CD8-positive, alpha-beta memory T cell (primary cell): ENCODE measurements at places on chromosomes 7 and 10.

GRCh38 chr10:46033602-46034011 lies 3.2 kb upstream of the NCOA4 start:
- no peak for DNase-seq

- no peak for DNase-seq
Observed at GRCh38 chr7:74115326-74115725, 31.7 kb downstream of the LIMK1 start.

GRCh38 chr10:55800602-55801352 lies 560.3 kb downstream of the ZWINT start:
- no peak for DNase-seq

DNA sequence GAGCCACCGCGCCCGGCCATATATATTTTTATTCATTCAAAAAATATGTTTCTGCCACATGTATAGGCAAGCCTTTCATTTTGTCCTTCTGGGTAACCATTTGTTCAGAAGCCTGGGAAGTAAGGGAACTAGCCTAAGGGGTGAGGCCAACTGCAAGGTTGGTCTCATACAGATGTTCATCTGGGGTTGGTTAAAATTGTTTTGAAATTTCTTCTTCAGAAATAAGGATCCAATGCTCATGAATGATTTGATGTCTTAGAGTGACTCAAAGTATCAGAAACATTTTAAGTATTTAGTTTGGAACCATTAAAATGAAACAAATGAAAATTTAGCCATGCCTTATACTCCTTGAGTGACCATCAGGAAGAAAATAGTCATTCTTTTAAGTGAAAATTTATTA lies 397.2 kb downstream of the SUGCT start:
- no peak for DNase-seq

GRCh38 chr10:14543046-14543903 lies 212.6 kb upstream of the FRMD4A start:
- no peak for DNase-seq

GRCh38 chr10:63547628-63548360 lies 26.6 kb downstream of the REEP3 start:
- no peak for DNase-seq

DNA sequence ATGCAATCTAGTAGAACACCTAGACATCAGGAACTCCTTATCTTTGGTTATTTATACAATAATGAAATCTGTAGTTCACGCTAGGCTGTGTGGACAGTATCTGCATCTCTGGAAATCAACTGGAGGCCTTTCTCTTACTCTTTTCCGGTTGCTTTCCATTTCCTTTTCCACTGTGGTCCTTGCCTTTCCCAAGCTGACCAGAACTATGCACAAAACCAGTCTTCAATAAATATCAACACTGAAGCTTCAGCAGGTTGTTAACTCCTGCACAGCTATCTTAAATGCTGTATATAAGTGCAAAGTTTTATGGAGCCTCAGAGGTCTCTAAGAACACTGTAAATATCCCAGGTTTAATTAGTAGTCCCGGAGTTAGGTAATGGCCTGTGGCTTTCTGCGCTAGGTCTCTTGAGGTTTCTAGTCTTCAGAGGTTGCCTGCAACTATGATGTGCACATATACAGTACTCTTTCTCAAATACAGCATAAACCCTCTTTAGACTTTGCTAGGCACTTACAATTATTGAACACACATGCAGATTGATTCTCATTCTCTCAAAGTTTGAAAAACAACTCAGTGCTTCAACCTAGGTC lies 2.4 kb downstream of the KLLN start:
- DNase-seq: no peak

DNA sequence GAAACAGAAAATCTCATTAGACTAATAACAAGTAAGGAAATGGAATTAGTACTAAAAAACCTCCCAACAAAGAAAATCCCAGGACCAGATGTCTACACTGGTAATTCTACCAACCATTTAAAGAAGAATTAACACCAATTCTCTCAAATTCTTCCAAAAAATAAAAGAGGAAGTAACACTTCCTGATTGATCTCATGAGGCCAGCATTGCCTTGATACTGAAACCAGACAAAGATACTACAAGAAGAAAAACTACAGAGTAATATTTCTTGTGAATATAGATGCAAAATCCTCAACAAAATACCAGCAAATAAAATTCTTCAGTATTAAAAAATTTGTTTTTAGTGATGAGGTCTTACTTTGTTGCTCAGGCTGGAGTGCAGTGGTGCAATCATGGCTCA lies 21.3 kb downstream of the GCK start:
- DNase-seq: no peak

- no peak for DNase-seq
Observed at GRCh38 chr7:99139036-99139435, 4.9 kb downstream of the SMURF1 start.

GRCh38 chr10:122264436-122264835 lies 6.7 kb upstream of the BTBD16 start:
- DNase-seq: no peak

DNA sequence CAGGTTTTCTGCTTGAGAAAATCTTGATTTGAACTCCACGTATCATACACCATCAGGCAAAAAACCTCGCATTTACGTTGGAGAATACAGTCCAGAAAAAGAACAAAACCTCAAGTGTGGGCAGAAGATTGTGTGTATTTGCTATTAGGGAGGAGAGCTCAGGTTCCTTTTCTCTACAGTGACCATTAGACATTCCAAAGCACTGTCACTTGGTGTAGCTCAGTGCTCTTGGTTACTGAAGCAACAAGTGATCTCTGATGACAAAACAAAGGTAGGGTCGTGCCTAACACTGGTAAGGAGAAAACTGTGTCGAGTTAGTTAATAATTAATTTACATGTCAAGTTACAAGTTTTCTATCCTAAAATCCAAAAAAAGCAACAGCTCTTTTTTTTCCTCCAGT lies 72.6 kb downstream of the C1GALT1 start:
- DNase-seq: no peak

DNA sequence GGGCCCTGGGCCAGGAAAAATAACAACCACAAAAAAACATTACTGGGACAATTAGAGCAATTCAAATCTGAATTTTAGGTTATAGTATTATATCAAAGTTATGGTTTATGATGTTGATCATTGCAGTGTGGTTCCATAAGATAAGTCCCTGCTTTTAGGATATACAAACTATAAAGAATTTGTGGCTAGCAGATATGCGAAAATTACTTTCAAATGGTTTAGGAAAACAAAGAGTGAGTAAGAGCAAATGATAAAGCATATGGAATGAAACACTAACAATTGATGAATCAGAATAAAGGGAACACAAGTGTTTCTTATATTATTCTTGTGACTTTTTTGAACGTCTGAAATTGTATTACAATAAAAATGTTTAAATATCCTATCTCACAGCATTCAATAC lies 64.4 kb upstream of the HECTD2 start:
- no peak for DNase-seq

DNA sequence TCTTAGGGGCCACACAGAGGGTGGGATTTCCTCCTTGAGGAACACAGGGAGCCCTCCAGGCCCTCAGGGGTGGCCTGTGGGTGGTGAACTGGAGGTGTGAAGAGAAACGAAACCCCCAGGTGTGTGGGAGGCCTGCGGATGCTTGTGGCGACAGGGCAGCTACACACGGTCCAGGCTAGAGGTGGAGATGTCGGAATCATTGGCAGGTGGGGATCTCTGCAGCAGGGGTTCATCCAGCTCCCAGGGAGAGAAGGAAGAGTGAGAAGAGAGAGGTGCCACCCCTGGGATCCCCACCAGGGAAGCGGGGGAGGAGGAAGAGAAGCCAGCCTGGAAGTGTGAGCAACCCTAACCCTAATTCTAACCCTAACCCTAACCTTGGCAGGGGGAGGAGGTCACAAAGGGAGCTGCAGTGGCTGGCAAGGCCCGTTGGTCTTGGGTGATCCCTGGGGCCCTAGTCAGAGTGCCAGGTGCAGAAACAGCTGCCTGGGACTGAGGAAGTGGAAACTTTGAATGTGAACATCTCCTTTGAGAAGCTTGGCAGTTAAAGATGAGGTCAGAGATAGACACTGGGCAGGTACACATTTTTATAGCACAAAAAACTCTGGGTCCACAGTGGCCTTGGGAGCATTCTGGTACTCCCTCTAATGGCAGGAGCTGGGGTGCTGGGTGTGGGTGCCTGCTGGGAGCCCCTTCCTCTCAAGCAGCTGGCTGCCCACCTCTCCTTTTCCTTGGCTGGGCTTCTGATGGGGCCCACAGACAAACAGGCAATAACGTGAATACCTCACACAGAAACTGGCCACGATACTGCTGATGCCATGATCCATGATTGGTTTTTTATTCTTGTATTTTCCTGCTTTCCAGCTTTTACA lies 6.8 kb upstream of the AEBP1 start:
- no peak for DNase-seq

GRCh38 chr7:17696422-17696821 lies 243.9 kb downstream of the SNX13 start:
- no peak for DNase-seq

GRCh38 chr10:71239946-71240795 lies 27.8 kb downstream of the UNC5B start:
- no peak for DNase-seq

- no peak for DNase-seq
Observed at GRCh38 chr7:56079450-56080185, 13.1 kb downstream of the PHKG1 start.

DNA sequence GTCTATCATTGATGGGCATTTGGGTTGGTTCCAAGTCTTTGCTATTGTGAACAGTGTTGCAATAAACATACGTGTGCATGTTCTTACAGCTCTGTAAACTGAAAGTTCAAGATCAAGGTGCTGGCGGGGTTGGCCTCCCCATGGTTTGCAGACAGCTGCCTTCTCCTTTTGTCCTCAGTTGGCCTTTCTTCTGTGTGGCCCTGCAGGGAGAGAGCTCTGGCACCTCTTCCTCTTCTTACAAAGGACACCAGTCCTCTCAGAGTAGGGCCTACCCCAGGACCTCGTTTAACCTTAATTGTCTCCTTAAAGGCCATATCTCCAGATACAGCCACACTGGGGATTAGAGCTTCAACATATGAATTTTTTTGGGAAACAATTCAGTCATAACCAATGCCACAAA lies 462.7 kb downstream of the TCERG1L start:
- DNase-seq: no peak

- no peak for DNase-seq
Observed at GRCh38 chr10:26642896-26643653, 54.4 kb upstream of the PDSS1 start.
